EH (cell line): ENCODE measurements at places on chromosomes 3 and 15.

DNA sequence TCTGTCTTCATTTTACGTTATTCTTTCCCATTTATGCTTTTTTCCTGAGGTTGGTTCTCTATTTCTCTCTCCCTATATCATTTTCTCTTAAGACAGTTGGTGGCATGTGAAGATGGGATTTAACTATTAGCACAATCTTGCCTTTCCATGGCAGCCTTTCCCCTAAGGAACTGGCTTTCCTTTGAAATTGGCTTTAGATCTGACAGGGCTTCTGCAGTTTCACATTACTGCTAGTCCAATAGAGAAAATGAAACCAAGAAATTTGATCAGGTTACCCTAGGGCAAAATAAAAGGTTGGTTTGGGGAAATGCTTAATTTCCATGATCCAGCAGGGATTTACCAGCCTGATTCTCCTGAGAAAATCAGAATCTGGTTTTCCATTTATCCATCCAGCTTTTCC, 22.7 kb upstream of the CHL1 start:
- DNase-seq: no peak

DNA sequence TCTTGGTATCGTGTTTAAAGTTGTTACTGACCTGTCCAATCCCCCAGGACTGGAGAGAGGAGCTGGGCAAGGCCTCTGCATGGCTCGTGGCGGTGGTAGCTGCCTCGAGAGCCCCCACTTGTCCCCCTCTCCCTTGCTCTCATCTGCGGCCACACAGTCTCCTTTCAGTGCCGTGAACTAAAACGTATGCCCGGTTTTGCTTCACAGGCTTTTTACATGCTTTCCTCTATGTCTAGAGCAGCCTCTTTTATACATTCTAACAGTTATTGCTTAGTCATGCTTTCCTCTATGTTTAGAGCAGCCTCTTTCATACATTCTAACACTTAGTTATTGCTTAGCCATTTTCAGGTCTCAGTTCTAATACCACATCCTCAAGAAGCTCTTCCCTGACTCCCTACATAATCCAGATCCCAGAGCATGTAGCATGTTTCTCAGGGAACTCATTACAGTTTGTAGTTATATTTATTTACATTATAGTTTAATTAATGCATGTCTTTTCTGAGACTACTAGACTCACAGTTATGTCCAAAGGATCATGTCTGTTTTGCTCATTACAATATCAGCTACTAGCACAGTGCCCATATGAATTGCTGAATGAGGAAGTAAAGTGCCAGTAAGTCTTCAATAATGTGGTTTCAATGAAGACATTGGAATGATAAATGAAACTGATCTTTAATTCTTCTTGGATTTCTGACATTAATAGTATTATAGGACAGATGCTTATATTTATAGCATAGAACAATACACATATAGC, 66.5 kb upstream of the TBL1XR1 start:
- peak; percentile 40 for DNase-seq

DNA sequence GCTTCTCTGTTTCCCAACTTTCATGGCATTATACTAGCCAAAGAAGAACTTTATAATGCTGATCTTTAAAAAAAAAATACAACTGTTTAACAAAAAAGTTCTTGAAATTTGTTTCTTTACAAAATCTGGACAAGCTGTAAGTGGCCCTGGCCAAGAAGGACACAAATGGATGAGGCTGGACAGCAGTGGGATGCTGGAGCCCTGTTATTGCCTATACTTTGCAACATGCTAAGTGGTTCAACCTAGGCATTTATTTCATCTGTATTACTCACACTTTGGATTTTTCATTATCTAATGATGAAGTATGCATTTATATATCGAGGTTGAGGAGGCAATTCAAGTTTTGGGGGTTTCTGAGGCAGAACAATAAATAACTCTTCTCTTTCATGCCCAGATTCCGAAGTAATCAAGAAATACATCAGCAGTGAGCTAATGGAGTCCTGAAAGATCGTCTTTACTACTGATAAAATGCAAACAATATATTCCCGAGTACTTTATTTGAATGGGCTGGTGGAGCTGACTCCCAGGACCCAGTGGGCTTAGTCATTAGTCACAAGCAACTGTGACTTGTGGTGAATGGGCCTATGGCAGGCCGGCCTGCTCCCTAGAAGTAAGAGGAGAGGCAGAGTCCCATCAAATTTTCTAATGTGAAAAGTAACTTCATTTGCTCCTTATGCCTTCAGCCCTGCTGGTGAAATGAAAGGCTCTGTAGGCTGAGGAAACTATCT, 177.3 kb upstream of the DPH6 start:
- DNase-seq: no peak

DNA sequence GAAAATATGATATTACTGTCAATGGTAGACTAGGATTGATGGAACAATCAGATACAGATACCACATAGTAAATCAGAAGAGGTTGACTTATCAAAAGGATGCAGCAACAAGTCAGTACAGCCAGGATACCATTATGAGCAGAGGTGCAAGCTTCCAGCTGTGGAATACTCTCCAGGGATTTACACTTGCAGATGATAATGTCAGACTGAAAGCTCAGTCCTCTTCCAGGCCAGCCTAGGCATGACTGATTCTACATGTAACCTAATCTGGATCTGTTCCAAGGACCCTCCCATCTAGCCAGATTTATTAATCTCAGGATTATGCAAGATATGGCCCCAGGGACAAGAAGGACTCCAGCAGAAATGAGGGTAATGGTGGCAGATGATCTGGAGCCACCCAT, 8.2 kb downstream of the FILIP1L start:
- no peak for DNase-seq

DNA sequence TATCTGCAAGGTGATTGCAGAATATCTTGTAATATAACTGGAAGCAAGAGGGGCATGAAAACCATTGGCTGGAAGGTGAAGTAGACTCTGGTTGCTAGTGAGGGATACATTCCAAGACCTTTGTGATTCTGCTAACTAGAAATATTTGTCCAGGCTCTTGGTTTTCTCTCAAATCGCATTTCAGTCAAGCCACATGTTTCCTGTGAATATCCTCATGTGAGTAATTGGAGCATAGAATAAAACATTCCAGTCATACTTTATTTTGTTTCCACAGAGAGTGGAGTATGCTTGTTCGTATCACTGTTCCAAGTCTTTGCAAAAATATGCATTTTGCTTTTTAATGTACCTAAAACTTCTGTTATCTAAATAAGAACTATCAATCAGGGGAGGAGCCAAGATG, 850.0 kb downstream of the EPHA3 start:
- DNase-seq: no peak

DNA sequence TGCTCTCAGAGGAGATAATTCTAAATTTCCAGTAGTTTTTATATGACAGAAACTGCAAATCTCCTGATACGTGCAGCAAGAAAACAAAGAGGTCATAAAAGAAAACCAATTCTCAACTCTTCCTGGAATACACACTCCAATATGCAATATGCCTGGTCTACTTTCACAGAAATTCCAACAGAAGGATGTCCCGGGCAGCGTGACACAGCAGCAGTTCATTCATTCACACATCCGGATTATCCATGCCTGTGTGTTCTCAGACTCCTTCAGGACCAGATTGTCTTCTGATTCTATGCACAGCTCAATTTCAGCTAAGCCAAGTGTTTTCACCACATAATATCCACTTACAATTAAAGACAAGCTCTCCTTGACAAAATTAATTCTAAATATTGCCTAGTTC, 64.3 kb downstream of the FBN1 start:
- DNase-seq: peak; percentile 43

- no peak for DNase-seq
These were observed 29.3 kb upstream of the MAGEF1 start for GRCh38 chr3:184741259-184741556.

DNA sequence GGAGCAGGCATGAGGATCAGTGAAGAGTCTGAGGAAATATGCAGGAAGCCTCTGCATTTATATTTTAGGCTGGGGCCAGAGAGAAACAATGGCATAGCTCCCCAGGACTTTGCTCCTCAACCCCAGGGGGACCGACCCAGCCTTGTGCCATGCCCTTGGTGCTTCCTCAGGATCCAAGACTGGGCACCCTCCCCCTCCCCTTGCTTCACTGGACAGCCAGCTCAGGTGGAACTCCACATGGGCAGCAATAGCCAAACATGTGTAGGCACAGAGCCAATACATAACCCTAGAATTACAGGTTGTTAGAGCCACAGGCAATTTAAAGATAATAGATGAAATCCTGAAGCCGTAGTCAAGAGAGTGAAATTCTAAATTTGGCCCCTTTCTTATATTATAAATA, 73.0 kb upstream of the ETV5 start:
- DNase-seq: no peak

GRCh38 chr3:9623148-9623547, 26.2 kb upstream of the MTMR14 start:
- DNase-seq: peak; percentile 11

DNA sequence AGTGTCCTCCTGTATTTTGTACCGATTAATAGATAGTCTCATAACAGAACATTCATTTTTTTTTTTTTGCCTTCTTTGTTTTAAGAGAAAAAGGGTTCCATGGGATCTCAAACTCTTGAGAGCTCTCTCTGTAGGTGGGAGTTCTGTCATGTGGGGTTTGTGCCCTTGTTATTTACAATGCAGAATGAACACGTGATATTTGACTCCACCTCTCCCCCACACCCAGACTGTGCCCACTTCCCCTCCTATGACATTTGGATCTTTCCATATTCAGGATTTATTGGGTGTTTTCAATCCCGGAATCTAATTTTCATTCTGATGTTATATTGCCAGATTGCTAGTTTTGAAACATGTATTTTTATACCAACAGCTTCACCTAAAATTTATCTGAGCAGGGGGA, 49.5 kb downstream of the ARPP21 start:
- DNase-seq: no peak

GRCh38 chr3:115537669-115538068, 85.6 kb upstream of the GAP43 start:
- no peak for DNase-seq

DNA sequence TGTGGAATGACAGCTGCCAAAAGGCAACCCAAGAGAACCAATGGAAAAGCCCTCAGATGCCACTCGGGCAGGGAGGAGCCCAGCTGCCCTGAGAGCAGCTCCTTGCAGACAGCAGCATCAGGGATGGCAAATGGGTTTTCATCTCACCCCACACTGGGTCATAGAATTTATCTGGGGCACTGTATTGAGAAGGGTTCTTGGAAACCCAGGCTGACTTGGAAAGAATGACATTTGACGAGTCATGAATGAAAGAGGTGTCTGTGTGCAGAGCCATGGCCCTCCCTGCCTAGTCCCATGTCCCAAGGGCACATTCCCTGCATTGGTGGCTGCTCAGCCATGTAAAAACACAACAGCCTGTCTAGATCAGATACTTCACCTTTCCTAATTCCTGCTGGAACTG, 157.9 kb upstream of the BHLHE40 start:
- DNase-seq: peak; percentile 16

DNA sequence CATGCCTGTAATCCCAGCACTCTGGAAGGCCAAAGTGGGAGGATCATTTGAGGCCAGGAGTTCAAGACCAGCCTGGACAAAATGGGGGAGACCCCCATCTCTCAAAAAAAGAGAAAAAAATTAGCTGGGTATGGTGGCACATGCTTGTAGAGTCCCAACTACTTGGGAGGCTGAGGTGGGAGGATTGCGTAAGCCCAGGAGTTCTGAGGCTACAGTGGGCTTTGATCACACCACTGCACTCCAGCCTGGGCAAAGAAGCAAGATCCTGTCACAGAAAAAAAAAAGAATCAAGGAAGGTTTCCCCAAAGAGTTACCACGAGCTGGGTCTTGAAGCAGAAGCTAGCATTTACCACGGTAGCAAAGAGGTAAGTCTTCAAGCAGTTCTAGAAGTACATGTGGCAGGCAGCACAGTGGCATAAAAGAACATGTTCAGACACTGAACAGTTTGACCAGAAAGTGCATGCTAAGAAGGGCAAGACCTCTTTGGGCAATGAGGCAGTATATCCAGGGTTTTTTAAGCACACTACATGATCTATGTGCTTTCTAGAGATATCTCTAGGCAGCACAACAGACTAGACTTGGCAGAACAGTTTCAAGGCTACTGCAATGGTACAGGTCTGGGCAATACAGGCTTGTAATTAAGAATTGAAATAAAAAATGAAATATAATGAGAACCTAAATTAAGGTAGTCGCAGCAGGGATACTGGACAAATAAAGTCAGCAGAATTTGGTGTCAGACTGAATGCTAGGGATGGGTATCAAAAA, 418.5 kb downstream of the SHQ1 start:
- DNase-seq: no peak

- no peak for DNase-seq
These were observed 74.5 kb downstream of the TBC1D2B start for GRCh38 chr15:78002996-78003395.

DNA sequence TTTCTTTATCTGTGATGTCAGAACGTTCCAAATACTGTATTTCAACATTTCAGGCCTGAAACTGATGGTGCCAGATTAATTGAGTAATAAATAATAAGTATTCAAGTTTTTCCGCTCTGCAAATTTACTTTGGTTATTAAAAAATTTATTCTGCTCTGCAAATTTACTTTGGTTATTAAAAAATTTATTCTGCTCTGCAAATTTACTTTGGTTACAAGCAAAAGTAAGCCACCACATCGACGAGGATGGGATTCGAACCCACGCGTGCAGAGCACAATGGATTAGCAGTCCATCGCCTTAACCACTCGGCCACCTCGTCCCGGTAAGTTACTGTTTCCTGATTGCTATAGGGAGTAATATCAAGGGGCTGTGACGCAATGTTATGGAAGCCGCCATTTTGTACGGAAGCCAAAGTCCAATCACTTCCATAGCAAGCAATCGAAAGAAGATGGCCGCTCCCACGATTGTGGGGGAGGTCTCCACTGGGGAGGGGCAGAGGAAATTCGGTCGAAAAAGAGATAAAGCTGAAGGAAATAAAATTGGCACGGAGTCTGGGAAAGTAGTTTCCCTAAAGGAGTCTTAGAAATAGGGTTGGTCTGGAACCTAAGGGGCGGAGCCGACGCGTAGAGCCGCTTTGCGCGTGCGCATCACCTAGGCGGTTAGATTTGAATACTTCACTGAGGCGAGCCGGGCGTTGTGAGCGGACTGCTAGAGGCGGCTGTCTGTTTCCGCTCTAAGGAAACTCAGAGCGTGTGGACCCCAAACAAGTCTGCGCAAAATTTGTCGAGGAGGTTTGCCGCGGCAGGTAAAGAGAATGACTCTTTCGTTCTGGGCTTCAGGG, at the start of gene KNL1:
Gene KNL1 (plus strand): TSS at position 662 of the 841 bp plus-strand sequence. CDS start 8,683 bp downstream, outside the sequence.
- peak; percentile 96 for DNase-seq

DNA sequence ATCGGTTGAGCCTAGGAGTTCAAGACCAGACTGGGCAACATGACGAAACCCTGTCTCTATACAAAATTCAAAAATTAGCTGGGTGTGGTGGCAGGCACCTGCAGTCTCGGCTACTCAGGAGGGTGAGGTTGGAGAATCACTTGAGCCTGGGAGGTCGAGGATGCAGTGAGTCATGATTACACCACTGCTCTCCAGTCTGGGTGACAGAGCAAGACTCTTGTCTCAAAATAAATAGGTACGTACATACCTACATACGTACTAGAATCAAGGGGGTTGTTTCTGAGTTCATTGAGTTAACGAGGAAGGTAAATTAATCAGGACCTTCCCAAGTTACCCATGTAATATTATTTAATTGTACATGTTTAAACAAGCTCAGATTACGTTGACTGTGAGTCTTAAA, 97.5 kb downstream of the CHL1 start:
- no peak for DNase-seq

GRCh38 chr3:157290766-157291165, 130.8 kb upstream of the CCNL1 start:
- peak; percentile 90 for DNase-seq
